Melanocyte of skin (primary cell): ENCODE measurements at places on chromosomes 2 and 18. TPM values are rescaled to one million over a fixed set of nuclear protein-coding genes. Genes with fewer than 3 reads are reported as not detected.

ATIC gene
- 20.0 and 49.4 TPM in 2 replicates for total RNA-seq

B4GALT6 gene
- total RNA-seq: 3.8 and 6.9 TPM in 2 replicates

SLC39A10 gene
- total RNA-seq: 18.9 and 49.1 TPM in 2 replicates

CHRNG gene
- not detected in 2 replicates for total RNA-seq

KIAA2012 gene
- not detected in 2 replicates for total RNA-seq

PMS1 gene
- total RNA-seq: 17.0 and 33.6 TPM in 2 replicates

GALNT13 gene
- total RNA-seq: not detected in 2 replicates

AFF3 gene
- total RNA-seq: 2.0 and 4.6 TPM in 2 replicates

ATAD2B gene
- 11.4 and 18.5 TPM in 2 replicates for total RNA-seq

PLEK gene
- not detected in 2 replicates for total RNA-seq

GKN2 gene
- total RNA-seq: not detected in 2 replicates

TTN gene
- total RNA-seq: under 0.01 TPM in 2 replicates

ZNF521 gene
- 24.0 and 29.6 TPM in 2 replicates for total RNA-seq

CYS1 gene
- total RNA-seq: 0.15 and 0.33 TPM in 2 replicates

MARCO gene
- total RNA-seq: not detected in 2 replicates

PXDN gene
- total RNA-seq: 111 and 134 TPM in 2 replicates
